ENCODE measurements at places on chromosomes 2 and 18.
A peak's percentile ranks its signal among the peaks of the same experiment; 100 is the strongest.

DNA sequence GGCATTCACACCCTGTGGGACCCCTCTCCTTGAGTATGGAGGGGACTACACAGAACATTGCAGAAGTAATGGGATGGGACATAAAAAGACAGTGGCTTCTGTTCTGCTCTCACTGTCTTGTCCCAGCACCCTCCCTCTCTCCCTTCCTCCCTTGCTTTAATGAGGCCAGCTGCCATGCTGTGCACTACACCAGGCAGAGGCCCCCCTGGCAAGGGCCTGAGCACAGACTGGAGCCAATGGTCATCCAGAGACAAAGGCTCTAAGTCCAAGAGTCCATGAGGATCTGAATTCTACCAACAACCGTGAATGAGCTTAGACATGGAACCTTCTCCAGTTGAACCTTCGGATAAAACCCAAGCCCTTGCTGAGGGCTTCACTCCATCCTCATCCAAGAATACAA lies 263.0 kb downstream of the NDUFA10 start:
- no peak for DNase-seq

DNA sequence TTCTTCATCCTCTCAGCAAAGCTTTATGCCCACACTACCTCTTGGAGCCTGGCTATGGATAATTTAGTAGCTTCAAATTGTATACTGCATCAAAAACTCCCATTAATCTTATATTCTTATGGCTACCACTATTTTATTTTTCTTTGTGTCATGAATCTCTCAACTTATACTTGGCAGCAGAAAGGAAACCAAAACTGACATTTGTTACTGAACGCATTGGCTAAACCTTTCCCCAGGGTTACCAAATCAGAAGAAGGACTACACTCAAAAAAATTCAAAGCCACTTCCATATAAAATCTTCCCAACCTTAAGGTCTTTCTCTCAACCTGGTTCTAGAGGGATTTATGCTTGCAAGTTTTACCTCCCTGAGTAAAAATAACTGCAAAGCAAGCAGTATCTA lies 97.0 kb upstream of the REG3G start:
- DNase-seq = no peak

- DNase-seq = peak; percentile 15
Observed at GRCh38 chr18:46481048-46481846, 175.8 kb downstream of the LOXHD1 start.

DNA sequence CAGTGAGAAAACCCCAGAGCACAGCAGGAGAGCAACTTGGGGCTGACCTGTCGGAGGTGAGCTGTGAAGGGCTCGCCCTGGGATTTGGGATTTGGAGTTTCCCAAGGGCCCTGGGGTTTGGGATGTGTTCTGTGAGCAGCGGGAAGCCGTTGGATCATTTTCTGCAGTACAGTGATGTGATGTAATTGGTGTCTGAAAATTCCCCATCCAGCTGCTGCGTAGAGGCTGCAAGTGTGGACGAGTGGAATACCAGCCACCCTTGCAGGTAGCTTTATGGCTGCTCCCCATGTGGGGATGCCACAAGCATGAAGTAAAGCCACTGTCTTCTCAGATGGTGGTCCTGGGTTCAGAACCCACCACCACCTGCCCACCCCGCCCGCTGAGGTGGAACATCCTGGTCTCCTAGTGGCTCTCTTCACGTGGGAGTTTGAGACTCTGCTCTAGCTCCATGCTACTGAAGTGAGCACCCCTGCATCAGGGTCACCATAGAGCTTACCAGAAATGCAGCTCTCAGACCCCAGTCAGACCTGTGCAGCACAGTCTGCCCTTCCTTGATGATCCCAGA lies 15.0 kb downstream of the IMPA2 start:
- DNase-seq = no peak

GRCh38 chr18:5334456-5335075 lies 39.0 kb upstream of the ZBTB14 start:
- no peak for DNase-seq

DNA sequence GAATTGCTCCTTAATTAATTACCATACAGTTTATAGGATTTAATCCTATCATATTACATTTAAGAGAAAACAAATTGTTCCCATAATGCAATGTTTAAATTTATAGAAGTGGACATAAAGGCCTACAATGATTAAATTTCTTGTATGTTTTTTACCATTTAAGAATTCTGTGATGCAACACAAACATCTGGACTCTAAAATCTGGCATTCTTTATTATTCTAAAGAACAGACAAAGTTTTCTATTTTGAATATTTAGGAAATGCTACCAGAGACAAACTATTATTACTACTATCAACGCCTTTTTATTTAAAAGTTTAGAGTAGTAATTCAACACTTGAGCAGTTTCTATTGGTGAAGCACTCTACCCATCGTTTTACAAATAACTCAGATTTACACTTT lies 535.1 kb downstream of the TMX3 start:
- DNase-seq = no peak

DNA sequence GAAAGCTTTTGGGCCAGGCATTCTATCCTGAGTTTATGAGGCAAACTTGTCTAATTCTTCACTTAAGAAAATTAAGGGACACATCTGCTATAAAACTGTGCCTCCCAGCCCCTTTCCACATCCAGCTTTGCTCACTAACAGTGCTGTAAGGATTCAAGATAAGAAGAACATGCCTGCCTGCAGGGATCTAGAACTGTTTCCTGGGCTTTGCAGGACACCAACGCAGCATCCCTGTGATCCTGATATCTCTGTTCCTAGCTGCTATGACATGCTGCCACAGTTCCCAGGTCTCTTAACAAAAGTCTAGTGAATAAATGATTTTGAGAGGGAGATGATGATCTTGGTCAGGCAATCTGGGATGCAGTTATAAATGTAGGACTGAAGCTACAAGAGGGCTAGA lies 12.4 kb downstream of the B4GALT6 start:
- no peak for DNase-seq

DNA sequence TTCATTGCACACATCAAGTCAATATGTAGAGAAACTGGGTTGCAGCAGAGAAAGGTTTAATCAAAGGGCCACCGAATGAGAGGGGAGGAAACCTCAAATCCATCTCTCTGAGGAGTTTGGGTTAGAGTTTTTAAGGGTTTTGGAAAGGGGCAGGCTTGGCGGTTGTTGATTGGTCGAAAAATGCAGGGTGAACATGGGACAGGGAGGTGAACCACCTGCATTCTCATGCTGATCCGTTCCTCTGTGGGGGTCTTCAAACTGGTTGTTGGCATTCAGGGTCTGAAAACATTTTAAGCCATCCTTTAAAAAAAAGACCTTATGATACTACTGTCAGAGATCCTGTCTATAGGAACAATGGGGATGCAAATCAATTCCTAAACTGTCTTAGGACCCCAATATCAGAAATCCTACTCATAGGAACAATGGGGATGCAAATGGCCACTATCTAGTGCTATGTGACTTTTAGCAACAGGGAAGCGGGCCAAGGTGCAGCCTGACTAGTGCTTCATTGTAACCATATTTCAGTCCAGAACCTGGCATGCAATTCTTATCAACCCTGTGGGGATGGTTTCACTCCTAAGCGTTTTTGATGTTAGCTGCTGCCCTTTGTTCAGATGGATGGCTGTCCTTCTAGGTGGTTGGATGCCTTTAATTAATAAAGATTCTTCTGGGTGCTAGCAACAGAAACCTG lies 120.1 kb upstream of the MGAT5 start:
- no peak for DNase-seq

GRCh38 chr18:75827751-75828287 lies 400.3 kb upstream of the SMIM21 start:
- no peak for DNase-seq

GRCh38 chr2:219533930-219534661 lies 9.5 kb downstream of the CHPF start:
- DNase-seq = no peak

GRCh38 chr2:37489536-37489935 lies 145.1 kb downstream of the QPCT start:
- no peak for DNase-seq

- DNase-seq = no peak
Observed at GRCh38 chr2:55707751-55708150, 14.1 kb upstream of the PNPT1 start.

GRCh38 chr2:219464286-219465032 lies 29.8 kb downstream of the SPEG start:
- DNase-seq = no peak

GRCh38 chr2:173346035-173346434 lies 8.6 kb upstream of the CDCA7 start:
- no peak for DNase-seq

DNA sequence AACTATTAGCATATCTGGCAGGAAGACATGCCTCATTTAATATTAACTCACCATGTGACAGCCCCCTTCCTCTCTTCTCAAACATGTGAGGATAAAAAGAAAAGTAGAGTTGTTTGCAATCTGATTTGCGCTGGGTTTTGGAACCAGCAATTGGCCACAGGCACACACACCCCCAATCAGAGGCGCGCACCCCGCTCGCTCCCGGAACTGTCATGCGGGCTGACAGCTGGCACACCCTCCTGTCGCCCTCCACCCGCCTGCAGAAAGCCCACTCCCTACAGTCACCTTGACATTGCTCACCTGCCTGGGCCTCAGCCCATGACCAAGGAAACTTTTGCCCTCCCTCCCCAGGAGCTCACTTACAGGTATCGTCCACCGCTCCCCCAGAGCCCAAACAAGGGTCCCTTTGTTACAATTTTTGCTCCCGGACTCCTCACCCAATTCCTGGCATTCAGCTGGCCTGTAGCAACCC lies 1.1 kb downstream of the COBLL1 start:
- DNase-seq = no peak

Data from activated CD4-positive, alpha-beta T cell treated with anti-CD3 and anti-CD28 coated beads, Interleukin-2, amount 50 U/mL, for 24 hours (primary cell).